ENCODE measurements at places on chromosomes 2 and 18.
A peak's percentile ranks its signal among the peaks of the same experiment; 100 is the strongest.

- no peak for DNase-seq
Observed at GRCh38 chr2:45510701-45511420, 100.2 kb downstream of the SRBD1 start.

DNA sequence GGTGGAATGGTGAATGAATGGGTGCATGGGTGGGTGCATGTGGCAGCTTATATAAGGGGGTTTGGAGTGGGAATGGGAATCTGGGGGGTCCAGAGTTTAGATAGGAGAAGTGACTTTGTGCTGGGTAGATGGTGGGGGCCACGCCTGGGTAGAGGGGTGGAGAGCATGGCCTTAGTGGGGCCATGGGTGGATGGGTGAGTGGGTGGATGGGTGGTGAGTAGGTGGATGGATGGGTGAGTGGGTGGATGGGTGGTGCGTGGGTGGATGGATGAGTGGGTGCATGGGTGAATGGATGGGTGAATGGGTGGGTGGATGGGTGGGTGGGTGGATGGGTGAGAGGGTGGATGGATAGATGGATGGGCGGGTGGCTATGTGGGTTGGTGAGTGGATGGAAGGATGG lies 53.9 kb downstream of the MYO7B start:
- no peak for DNase-seq

DNA sequence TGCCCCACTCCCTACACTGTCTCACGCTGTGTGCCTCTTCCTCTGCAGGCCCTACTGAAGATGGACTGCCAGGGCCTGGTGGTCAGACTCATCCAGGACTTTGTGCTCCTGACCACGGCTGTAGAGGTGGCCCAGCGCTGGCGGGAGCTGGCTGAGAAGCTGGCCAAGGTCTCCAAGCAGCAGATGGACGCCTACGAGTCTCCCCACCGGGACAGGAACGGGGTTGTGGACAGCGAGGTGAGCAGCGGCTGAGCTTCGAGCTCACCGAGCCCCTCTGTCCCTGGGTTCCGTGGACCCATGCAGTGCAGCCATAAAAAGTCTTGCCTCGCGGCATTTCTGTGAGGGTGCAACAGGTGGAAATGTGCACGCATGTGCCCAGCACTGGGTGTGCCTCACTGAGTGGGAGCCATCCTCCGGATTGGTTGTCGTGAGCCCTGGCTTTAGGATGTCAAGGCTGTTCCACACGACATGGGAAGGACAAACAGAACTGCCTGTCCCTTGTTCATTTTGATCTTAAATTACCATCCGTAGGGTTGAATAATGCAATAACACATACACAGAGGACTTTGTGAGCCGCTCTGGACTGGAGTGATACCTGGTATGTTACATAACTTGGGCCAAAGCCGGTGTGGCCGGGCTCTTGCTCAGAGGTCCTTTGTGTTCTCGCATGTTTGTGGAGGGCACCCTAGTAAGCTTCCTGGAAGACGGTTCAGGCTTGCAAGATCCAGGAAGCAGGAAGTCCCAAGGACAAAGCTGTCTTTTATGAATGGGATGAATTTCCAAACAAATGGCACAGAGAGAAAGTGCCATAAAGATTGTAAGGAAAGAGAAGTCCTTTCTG lies 100.9 kb downstream of the SH3BP4 start:
- no peak for DNase-seq

GRCh38 chr2:6834163-6834562 lies 31.5 kb downstream of the CMPK2 start:
- DNase-seq: no peak

GRCh38 chr2:217449444-217449843 lies 553.4 kb downstream of the TNS1 start:
- DNase-seq: no peak

DNA sequence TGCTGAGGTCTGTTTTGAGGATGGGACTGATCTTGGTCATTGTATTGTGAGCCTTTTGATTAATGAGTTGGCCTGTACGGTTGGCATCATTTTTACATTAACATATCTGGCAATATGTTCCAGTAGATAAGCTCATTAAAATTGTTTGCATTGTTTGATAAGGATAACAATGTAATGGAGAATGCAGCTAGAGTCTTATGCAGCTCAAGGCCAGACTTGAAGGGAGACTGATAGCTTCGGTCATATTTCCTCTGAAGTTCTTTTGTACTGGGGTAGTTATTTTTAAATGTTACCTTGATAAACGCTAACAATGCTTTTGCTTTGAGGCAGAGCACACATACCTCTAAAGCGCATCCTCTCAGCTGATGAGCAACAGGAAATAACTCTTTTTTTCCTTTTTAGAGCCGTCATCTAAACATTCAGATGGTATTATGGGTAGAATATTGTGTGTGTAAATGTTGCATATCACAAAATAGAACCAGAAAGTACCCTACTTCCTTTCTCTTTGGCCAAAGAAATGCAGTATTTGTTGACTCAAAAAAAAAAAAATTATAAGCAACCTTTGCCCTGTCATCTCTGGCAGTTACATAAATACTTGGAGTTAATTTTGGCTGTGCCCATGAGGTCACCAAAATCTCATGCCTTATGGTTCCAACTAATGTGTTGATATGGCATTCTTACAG lies 1.3 kb downstream of the MAPRE2 start:
- peak; percentile 51 for DNase-seq

GRCh38 chr18:30404422-30404821 lies 638.1 kb downstream of the DSC3 start:
- DNase-seq: no peak

DNA sequence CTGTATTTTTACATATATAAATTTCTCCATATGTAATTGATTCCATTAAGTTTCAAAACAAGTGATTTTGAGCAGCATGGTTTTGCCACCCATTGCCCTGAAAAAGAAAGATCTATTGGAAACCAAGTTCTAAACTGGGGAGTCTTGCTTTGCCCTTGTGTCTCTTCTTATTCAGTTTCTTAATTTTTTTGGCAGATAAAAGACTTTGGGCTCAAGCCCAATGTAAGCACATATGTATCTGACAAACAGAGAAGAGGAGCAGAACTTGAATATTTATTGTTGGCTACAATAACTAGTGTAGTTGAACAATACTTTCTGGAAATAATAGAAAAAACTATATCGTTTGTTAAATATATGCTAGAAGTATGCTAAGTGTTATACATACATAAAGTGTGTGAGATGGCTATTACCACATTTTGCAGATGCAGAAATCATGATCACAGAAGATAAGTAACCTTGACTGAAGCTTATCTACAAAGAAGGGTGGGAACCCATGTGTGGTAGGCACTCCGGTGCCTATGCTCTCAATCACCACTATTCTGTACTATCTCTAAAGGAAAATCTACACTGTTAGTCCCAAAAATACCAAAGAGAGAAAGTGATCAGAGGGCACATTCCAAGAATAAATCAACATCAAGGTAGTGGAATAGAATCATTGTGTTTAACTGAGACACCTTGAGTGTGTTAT lies 109.1 kb downstream of the PLA2R1 start:
- no peak for DNase-seq

DNA sequence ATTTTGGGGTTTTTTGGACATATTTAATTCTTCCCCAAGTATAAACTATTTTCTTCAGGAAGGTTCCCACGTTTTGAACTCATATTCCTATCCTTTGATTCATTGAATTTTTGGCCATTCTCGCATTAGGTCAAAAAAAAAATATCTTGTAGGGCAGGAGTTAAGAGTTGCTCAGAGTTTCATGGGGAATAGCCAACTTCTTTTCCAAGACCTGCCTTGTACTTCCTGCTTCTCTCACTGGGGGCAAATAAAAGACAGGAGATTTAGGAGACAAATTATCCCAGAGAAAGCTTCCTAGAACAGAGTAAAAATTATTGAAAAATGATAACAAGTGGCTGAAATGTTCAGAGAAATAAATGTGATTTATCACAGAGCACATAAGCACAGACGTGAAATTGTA lies 55.2 kb upstream of the BCL11A start:
- peak; percentile 31 for DNase-seq

DNA sequence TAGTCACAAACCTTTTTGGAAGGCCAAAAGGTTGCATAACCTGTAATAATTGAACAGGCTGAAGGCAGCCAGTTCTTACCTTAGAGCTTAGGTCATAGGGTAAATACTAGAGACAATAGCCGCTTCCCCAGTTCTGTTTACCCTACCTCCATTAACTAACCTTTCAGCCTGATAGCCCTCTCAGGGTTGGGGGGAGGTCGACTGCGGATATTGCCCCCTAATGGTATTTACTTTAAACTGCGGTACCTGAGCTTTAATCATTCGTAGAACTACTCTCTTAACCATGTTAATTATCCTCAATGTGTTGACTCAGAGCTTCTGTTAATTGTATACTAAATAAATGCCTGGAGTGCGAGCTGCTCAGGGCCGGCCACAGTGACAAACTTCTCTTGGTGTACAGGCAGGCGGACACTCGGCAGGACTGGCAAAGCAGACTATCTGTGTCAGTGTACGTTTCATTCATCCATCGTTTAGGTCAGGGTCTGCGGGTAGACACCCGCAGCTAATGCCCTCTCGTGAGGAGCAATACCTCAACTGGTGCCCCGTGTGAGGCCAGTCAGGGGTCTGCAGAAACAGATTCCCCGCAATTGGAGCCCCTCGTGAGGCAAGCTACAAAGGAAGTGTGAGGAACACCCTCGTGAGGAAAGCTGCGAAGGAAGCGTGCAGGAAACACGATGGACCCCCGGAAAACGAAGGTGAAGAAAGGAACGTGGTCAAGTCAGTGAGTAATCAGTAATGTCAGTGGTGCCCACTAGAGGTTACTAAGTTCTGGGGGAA lies 115.3 kb upstream of the SCN7A start:
- no peak for DNase-seq

- no peak for DNase-seq
Observed at GRCh38 chr2:186714611-186715010, 20.8 kb downstream of the FAM171B start.

- no peak for DNase-seq
Observed at GRCh38 chr18:5142131-5142530, 54.9 kb downstream of the AKAIN1 start.

GRCh38 chr2:16196687-16197503 lies 256.5 kb downstream of the MYCN start:
- DNase-seq: no peak

GRCh38 chr18:62287781-62288664 lies 37.1 kb upstream of the TNFRSF11A start:
- DNase-seq: no peak

GRCh38 chr2:177530561-177530960 lies 138.0 kb downstream of the AGPS start:
- no peak for DNase-seq

GRCh38 chr2:101418460-101419095 lies 31.3 kb upstream of the CREG2 start:
- no peak for DNase-seq

- no peak for DNase-seq
Observed at GRCh38 chr18:3306391-3306790, 44.5 kb downstream of the MYL12B start.

DNA sequence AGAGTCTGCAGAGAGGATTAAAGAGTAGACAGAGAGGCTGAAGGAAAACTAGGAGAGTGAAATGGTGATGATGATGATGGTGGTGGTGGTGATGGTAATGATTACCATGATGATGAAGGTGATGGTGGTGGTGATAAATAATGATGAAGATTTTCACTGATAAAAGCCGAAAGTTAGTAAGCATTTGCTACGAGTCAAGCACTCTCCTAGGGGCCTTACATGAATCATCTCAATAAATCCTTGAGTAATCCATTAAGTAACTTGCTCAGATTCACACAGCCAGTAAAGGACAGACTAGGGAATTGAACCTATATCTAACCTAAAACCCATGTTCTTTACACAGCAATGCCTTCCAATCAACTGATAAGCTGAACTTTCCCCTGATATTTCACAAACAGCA lies 106.7 kb upstream of the PGAP1 start:
- DNase-seq: no peak

DNA sequence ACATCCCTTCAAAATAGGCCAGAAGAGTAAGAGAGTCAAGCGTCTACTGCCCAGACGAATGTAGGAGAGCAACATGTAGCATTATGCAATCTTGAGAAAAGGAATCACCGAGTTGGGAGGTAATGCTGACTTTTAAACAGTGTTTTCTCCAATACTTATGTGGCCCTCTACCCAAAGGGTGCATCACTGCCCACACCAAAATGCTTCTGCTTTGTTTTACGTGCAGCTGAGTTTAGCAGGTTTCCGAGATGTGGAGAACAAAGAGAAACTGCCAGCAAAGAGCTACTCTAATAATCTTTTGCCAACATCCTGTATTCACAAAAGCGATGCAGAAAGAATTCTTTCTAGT lies 63.4 kb upstream of the ZEB2 start:
- peak; percentile 9 for DNase-seq

- no peak for DNase-seq
Observed at GRCh38 chr2:121184248-121184862, 100.6 kb downstream of the TFCP2L1 start.

GRCh38 chr2:34070196-34070595 lies 471.1 kb upstream of the FAM98A start:
- DNase-seq: no peak
